ENCODE measurements at places on chromosomes 2 and 18. TPM values are rescaled to one million over a fixed set of nuclear protein-coding genes. Genes with fewer than 3 reads are reported as not detected.

Gene ANKRD30BL
- total RNA-seq: 0.18 TPM

Gene CPLX4
- not detected for total RNA-seq

Gene ANKRD29
- not detected for total RNA-seq

Gene DNMT3A
- 139 TPM for total RNA-seq

Gene SLC8A1
- 7.7 TPM for total RNA-seq

Gene SERPINB3
- not detected for total RNA-seq

Gene UPP2
- not detected for total RNA-seq

Gene IMPACT
- total RNA-seq: 40.6 TPM

DNA sequence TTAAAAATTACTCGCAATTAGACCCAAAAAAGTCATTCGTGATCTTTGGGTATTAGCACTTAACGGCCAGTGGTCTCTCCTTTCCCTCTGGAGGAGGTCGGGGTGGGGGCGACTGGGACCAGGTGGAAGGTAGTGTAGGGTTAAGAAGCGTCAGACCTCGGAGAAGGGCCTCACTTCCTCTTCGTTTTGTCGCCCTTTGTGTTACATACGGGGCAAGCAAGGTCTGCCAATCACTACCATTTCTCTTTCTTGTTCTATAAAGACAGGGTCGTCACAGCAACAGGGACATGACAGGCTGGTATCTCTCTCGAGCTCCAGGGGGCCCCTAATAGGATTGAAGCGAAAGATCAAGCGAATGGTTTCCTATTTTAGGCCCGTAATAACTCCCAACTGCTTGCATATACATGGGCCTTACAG, 136.6 kb downstream of the INSIG2 start:
- peaks cover 13% of the 10 kb centered on the region for H3K4me1 ChIP-seq
- H3K36me3 ChIP-seq: no peaks in the 10 kb centered on the region
- peak; percentile 78 for DNase-seq
- peak overlapping the region; percentile 71 for H3K27ac ChIP-seq

DNA sequence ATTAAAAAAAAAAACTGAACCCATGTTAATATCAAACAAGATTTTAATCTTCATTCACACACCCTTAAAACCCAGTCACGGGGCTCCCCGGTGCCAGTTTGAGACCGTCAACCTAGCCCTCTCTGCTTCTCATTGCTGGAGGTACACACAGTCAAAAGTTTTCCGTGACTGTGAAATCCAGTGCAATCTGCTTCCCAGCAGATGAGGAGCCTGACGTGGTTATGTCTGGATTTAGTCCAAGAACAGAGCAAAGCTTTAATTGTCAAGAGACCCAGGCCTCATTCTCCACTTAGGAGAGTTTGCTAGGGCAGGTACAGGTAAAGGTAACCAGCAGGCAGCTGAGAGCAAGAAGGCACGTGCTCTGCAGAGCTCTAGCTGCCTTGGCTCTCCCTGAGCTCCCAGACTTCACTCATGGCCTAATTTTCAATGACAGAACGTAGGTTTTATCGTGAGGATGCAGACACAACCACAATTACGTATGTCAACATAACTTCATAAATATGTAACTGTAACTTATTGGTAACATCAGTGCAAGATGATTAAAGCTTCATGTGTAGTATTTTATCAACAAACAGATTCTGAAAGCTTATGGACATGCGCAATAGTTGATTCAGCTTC, 56.3 kb downstream of the SLC16A14 start:
- no peak overlapping the region for H3K27ac ChIP-seq
- H3K4me3 ChIP-seq: no peak overlapping the region
- no peaks in the 10 kb centered on the region for H3K36me3 ChIP-seq
- no peaks in the 10 kb centered on the region for H3K27me3 ChIP-seq
- H3K4me1 ChIP-seq: no peaks in the 10 kb centered on the region
- DNase-seq: no peak

GRCh38 chr2:199814101-199814816, 36.7 kb downstream of the FTCDNL1 start:
- no peak overlapping the region for H3K27ac ChIP-seq
- H3K36me3 ChIP-seq: no peaks in the 10 kb centered on the region
- H3K27me3 ChIP-seq: no peaks in the 10 kb centered on the region

GRCh38 chr2:224055101-224055500, 16.0 kb upstream of the SERPINE2 start:
- no peak overlapping the region for H3K4me3 ChIP-seq
- DNase-seq: no peak
- no peak overlapping the region for H3K27ac ChIP-seq

- no peak overlapping the region for H3K4me3 ChIP-seq
- peaks cover 2% of the 10 kb centered on the region for H3K4me1 ChIP-seq
- no peak for DNase-seq
Measured at GRCh38 chr2:210635257-210635656, 78.9 kb downstream of the CPS1 start.

GRCh38 chr2:127226132-127226519, 6.0 kb upstream of the CYP27C1 start:
- no peak overlapping the region for H3K27ac ChIP-seq
- no peaks in the 10 kb centered on the region for H3K4me1 ChIP-seq
- H3K27me3 ChIP-seq: no peaks in the 10 kb centered on the region

DNA sequence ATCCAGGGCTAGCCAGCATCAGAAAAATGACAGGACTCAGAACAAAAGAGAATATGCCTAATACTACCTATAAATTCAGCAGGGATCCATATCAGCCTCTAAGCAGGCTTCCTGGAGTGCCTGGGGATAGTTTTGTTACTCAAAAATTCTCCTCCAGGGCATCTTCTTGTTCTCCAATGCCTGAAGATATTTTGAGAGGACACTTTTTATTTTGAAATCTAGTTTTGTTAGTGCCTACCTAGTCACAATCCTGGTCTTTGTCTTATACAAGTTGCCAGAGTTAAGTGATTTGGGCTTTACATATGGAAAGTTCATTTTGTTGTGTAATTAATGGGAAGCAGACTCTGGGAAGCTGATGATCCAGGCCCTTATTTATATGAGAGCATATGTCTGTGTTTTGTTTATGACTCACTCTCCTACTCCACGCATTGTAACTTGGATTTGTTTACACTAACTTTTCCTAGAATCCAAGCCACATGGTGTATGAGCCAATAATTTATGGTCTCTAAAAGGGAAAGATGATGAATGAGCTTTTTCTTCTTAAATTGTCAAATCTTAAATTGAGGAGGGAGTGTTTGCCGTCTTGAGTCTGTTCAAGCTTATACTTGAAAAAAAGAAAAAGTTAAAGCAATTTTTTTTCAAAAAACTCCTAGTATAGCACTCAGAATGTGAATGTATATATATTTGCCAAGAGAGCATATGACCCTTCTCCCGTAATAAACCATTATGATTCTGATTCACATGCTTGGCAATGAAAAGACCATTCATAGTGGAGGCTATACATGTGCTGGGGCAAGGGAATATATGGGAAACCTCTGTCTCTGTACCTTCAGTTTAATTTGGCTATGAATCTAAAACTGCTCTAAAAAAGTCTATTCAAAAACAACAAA, 370.3 kb downstream of the SETBP1 start:
- peaks cover 8% of the 10 kb centered on the region for H3K36me3 ChIP-seq
- H3K27ac ChIP-seq: no peak overlapping the region
- H3K27me3 ChIP-seq: no peaks in the 10 kb centered on the region
- H3K4me1 ChIP-seq: peaks cover 8% of the 10 kb centered on the region

GRCh38 chr18:76487782-76488181, 7.3 kb downstream of the ZNF516 start:
- H3K27ac ChIP-seq: no peak overlapping the region
- no peak overlapping the region for H3K4me3 ChIP-seq
- peaks cover 2% of the 10 kb centered on the region for H3K4me1 ChIP-seq
- no peaks in the 10 kb centered on the region for H3K36me3 ChIP-seq
- H3K27me3 ChIP-seq: no peaks in the 10 kb centered on the region

DNA sequence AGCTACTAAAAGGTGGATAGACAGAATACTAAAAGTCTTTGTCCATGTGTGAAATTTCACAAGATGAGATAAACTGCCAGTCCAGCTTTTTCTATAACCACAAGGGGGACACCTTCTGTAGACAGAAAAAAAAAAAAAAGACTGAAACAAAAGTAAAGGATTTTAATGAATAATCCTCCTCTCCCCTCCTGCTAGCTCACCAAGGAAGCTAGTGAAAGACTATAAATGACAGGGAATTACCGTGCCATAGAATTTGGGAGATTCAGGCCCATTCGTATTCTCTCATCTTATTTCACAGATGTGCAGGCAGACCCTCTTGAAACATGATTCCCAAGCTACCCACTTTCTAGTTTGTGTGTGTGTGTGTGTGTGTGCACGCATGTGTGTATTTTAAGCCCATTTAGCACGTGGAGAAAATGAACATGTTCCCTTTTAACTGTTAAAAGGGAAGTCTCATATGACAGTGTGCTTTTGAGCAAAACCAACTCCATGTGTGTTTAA, 36.3 kb upstream of the SLC8A1 start:
- DNase-seq: no peak
- H3K27ac ChIP-seq: no peak overlapping the region
- no peaks in the 10 kb centered on the region for H3K27me3 ChIP-seq
- H3K4me1 ChIP-seq: no peaks in the 10 kb centered on the region

DNA sequence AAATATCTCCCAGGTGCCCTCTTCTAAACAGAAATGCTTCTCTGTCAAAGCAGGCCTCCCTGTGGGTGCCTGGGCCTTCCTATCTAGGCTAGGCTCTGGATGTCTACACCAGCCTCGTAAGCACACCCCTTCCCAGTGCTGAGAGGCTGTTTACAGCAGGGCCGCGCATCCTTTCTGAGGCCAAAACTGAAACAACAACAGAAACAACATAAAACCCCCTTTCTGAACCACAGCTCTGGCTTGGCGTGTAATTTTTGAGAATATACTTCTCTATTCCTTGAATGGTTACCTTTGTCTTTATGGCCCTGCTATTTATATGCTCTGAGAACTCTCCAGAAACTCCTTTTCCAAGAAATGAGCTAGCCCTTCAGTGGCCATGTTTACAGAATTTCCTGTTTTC, 118.4 kb downstream of the BCL2L11 start:
- H3K4me3 ChIP-seq: no peak overlapping the region
- H3K27me3 ChIP-seq: no peaks in the 10 kb centered on the region
- H3K36me3 ChIP-seq: no peaks in the 10 kb centered on the region
- no peaks in the 10 kb centered on the region for H3K4me1 ChIP-seq
- no peak for DNase-seq

- no peak overlapping the region for H3K4me3 ChIP-seq
- H3K4me1 ChIP-seq: no peaks in the 10 kb centered on the region
- DNase-seq: no peak
- H3K27ac ChIP-seq: no peak overlapping the region
- H3K36me3 ChIP-seq: no peaks in the 10 kb centered on the region
- no peaks in the 10 kb centered on the region for H3K27me3 ChIP-seq
Measured at GRCh38 chr2:29522951-29523669, 398.3 kb downstream of the ALK start.

DNA sequence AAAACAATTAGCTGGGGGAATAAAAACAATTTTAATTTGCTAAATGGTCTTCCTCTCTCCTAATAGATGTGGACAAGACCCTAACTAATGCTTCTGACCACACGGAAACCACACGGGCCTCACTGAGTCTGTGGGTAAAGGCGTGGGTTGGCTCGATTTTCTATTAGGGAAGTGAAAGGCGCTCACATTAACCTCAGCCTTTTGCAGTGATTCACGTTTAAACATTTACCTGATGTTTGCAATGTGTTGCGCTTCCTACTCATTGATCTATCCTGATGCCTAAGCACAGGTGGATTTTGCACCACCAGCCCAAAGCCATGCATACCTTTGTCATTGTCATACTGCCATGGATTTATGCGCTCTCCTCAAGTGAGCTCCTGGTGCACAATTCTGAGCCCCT, 35.6 kb upstream of the NRP2 start:
- no peaks in the 10 kb centered on the region for H3K27me3 ChIP-seq
- H3K27ac ChIP-seq: no peak overlapping the region
- H3K4me3 ChIP-seq: no peak overlapping the region
- no peaks in the 10 kb centered on the region for H3K36me3 ChIP-seq
- no peak for DNase-seq
- peaks cover 2% of the 10 kb centered on the region for H3K4me1 ChIP-seq

- DNase-seq: no peak
- no peaks in the 10 kb centered on the region for H3K4me1 ChIP-seq
- H3K27me3 ChIP-seq: no peaks in the 10 kb centered on the region
Measured at GRCh38 chr2:132904142-132904842, 234.3 kb upstream of the LYPD1 start.

- H3K36me3 ChIP-seq: no peaks in the 10 kb centered on the region
- H3K4me1 ChIP-seq: peaks cover 4% of the 10 kb centered on the region
- DNase-seq: no peak
- no peak overlapping the region for H3K4me3 ChIP-seq
Measured at GRCh38 chr2:84247532-84247931, 211.5 kb downstream of the SUCLG1 start.

DNA sequence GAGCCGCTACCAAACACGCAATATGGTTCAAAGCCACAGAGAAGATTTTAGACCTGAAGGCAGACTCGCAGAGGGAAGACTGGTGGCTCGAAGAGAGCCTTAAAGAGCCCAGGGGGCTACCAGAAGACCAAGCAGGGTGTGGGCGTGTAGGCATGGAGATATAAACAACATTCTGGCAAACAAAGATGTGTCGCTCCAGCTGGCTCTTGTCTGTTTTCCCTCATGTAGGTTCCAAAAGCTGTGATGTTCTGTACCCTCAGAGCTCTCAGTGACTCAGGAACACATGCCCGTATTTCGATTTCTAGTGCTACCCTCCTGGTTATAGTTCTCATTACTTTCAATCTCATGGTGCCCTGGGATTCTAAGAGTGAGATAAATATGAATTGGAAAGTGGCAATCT, 44.5 kb downstream of the DOCK10 start:
- H3K36me3 ChIP-seq: no peaks in the 10 kb centered on the region
- H3K4me3 ChIP-seq: no peak overlapping the region
- H3K27ac ChIP-seq: no peak overlapping the region
- no peaks in the 10 kb centered on the region for H3K4me1 ChIP-seq
- no peak for DNase-seq

- no peak overlapping the region for H3K27ac ChIP-seq
- no peak for DNase-seq
- H3K27me3 ChIP-seq: no peaks in the 10 kb centered on the region
Measured at GRCh38 chr2:65339648-65340047, 92.8 kb downstream of the SPRED2 start.

Data from endodermal cell (in vitro differentiated cells).